ENCODE measurements at places on chromosomes 2 and 18.

DNA sequence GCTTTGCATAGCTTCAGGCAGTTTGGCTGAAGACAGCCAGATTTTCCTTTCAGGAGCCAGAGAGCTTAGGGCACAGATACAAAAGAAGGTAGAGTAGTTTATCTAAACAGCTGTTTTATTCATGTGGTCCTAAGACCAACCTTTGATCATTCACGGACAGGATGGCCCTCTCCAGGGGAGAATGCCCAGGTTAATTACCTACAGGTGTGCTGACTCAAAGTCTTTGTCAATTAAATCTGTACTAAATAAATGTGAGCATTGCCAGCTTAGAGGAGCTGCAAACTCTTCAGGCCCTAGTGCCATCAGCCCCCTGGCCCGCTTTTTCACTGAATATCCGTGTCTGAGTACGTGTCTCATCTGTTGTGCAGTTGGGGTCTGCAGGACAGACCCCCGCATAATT, 554.7 kb downstream of the NUP35 start:
- DNase-seq: no peak

DNA sequence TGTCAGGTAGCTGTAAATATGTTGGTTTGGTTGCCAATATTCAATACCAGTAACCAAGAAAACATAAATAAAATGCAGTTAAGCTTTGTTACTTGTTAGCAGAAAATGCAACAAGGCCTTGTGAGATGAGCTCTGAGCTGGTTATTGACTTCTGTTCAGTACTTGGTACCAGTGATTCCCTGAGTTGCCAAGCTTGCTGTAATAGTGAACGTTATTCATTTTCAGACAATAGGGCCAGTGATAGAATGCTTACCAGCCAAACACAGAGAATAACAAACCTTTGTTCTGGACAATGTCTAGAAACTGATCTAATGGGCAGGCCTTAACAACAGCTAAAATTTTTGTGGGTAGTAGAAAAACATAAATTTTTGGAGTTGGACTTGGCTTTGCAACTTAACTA, 29.5 kb downstream of the RASGRP3 start:
- no peak for DNase-seq

DNA sequence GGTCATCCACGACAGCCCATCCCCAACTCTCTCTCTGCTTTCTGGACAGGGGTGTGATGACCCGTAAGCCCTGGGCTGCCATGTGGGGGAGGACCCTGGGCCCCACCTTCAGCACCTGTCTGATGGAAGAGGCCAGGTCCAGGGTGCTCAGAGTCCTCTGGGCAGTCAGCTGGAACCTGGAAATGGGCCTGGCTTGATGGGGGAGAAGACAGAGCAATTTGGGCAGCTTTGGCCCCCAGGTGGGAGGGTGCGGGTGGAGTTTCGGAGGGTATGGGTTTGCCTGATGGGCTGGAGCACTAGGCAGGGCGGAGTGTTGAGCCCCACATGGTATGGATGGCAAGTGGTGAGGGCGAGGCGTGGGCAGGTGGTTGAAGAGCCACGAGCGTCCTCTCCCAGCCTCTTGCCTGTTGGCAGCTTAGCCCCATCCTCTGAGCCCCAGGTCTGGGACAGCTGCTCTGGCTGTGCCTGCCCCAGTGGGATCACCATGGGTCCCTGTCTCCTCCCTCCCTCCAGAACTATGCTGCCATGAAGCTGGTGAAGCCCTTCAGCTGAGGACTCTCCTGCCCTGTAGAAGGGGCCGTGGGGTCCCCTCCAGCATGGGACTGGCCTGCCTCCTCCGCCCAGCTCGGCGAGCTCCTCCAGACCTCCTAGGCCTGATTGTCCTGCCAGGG, 232.7 kb downstream of the DYSF start:
- no peak for DNase-seq

DNA sequence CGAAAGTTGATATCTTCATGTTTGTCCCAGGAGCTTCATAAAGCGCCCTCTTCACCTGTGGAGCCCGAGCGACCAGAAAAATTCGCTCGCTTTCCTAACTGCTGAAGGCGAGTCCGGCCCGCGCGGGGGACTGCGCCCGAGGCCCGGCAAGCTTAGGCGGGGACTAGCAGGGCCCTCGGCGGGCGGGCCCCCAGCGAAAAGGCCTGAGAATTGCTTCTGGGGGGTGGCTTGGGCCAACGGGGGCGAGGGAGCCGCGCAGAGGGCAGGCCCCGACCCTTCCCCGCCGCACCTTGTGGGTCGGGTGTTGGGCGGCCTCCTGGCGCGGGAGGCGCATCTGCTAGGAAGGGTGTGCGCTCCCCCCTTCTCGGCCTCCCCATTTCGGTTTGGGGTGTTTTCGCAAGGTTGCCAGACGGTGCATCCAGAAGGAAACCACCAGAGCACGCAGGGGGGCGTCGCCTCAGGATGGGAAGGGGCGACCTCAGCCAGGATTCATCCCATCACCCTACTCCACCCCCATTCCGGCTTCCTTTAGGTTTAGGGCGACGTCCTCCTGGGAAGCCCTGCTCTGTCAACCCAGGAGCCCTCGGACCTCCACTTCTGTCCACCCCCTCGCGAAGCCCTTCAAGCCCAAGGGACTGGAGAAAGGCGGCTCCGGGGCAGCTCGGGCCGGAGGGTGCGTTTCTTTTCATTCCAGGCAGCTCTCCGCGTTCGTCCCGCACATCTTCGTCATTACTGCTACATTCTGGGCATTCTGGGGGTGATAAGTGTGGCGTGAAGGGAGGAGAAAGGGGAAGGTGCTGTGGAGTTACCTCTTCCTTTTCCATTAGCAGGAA, 9.1 kb downstream of the SP9 start:
- no peak for DNase-seq

GRCh38 chr2:230668184-230668938, 44.3 kb upstream of the CAB39 start:
- no peak for DNase-seq

- DNase-seq: no peak
Observed at GRCh38 chr2:8022908-8023640, 658.8 kb upstream of the ID2 start.

DNA sequence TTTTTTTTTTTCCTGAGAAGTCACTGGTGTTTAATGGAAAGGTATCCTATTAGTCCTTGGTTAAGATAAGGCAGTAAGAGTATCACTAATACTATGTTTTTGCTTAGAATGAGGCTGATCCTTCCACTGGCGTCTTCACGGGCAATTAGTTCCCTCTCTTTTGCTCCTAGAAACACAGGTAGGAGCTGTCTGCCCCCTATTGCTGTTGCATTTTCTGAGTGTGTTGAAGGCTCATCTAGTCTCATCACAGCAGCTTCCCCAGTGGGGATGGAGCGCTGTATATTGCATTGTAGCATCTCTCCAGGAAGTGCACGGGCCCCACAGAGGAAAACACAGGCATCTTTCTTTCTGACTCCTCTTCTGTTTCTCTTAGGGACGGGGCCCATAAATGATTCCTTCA, 145.0 kb downstream of the NAPG start:
- DNase-seq: no peak

GRCh38 chr2:236172255-236173035, 4.3 kb upstream of the GBX2 start:
- no peak for DNase-seq

- DNase-seq: no peak
Observed at GRCh38 chr2:108228537-108228936, 11.2 kb upstream of the SULT1C3 start.

DNA sequence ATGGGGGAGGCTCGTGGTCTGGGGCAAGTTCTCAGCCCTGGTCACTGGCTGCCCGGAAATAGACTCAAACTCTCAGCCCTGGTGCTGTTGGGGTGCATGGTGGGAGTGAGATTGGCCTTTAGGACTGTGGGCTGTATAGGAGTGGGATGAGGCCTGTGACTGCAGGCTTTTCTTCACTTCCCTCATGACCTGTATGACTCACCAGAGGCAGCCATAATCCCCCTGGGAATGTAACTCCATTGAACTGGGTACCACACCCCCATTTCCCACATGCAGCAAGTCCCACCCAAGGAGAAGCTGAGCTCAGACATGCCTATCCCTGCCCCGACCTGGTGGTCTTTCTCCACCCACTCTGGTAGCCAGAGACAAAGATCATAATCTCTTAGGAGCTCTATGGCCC, 177.7 kb upstream of the OSR1 start:
- no peak for DNase-seq

DNA sequence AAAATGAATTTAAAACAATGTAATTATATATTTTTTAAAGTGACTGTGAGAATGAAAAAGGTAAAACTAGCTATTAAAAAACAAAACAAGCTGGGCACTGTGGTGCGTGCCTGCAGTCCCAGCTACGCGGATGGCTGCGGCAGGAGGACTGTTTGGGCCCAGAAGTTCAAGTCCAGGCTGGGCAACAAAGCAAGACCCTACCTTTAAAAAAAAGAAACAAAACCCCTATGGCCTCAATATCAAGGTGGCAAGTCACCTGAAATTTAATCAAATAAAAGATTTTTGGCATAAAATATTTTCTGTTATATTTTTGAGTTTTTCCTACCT, 46.9 kb upstream of the STRN start:
- DNase-seq: no peak

DNA sequence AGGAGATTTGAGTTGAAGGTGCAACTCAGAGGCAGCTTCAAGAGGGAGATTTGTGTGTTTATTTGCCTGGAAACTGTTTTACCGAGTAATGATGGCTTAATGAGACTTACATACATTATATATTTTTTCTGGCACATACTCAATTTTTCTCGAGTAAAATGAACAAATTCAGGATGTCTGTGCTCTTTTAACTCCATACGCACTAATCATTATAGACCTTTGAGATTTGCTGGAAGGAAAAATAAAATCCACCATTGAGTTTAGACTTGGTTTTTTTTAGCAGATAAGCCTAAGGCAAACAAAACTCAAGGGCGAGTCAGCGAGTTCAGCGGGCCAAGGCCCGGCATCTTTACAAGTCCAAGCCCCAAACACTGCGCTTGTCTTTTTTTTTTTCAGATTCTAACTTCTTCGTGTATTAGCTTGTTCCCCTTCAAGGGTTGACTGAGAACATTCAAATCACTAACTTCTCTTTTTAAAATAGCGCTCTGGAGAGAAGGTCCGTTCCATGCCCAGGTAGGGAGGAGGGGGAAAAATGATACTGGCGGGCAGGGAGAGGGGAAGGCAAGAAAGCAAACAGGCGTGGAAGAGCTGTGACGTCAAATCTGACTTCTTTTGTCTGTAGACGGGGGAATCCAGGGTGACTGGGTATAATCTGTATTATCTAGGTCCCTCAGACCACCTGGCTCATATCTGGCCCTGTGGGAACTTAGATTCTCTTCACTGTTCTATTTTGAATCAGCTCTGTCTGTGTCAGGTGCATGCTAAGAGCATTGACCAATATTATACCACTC, 72.7 kb upstream of the MAP3K20 start:
- DNase-seq: no peak

DNA sequence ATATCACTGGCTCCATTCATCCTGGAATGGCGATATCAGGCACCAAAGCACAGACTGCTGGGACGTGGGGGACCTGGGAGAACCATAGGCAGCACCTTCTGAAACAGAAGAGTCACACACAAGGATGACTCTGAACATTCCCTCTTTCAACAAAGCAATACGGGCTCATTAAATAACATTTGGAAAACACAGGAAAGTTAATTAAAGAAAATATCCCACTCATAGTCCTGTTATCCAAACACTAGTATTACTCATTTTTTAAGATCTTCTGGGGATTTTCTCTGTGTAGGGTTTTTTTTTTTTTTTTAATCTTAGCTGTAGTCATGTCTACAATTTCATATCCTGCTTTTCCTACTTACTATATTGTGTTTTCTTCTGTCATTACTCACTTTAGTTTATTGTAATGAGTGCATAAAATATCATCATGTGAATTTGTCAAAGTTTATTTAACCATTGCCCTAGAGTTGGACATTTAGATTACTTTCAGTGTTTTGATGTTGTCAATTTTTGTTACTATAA, 70.0 kb upstream of the SP3 start:
- DNase-seq: no peak

- no peak for DNase-seq
Observed at GRCh38 chr2:162243294-162243693, at the start of gene FAP. Gene FAP (minus strand): TSS chr2:162243445. CDS start chr2:162243327, 118 bp downstream.

DNA sequence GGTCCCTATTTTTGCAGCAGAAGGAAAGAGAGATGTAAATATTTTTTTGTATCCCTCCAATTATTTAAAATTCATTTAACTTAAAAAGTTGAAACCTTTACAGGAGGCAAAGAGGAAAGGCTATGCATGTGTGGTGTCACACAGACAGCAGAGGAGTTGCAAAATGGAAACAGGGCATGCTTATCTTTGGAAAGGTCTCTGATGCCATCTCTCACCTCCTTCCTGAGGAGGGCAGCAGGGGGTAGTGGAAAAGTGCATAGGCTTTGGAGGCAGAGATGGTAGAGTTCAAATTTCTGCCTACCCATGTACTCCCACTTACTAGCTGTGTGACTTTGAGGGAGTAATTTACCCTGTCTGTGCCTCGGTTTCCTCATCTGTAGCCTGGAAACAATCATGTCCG, 99.6 kb upstream of the MCFD2 start:
- DNase-seq: no peak

DNA sequence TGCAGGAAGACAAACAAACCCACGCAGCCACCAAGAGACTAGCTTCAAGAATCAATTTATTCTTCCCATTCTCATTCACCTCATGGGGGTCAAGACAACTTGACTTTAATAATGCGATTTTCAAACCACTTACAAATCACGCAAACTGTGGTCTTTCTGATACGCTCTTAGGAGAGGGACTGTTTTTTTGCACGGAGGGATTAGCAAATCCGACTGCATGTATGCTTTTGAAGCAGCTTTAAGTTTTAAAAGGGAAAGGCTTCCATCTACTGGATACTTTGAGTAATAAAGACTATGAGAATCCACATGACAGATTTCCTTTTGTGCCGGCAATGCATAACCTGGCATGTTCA, 322.9 kb upstream of the KCNJ3 start:
- no peak for DNase-seq

DNA sequence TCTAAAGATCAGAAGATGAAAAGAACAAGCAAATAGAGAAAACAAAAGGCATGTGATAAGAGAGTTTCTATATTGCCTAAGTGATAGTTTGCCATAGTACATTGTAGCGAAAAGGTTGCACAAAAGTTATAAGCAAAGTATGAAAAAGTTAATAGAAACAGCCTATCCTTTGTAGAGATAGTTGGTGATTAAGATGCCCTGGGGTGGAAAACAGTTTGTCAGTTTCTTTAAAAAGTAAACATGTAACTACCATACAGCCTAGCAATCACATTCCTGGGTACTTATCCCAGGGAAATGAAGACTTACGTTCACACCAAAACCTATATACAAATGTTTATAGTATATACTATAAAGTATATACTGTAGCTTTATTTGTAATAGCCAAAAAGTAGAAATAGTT, 16.9 kb upstream of the DAPL1 start:
- DNase-seq: no peak

DNA sequence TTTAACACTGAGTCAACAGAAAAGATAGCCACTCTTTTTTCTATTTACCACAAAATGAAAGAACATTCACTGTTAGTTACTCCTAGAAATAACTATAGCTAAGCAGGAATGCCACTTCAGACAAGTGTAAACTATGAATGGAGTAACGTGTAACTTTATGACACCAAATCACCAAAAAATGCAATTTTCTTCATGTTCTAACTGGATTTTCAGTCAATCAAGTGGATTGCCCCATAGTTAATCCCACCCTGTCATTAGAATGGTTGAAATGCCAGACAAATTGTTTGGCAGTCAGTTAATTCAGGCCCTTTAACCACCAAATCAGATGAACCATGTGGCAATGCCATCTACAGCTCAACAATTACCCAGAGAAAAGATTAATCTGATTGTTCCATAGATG, 9.9 kb downstream of the EPHA4 start:
- no peak for DNase-seq

GRCh38 chr2:195404651-195405050, 252.4 kb upstream of the SLC39A10 start:
- no peak for DNase-seq
